ENCODE measurements at places on chromosomes 6 and 20. TPM values are rescaled to one million over a fixed set of nuclear protein-coding genes. Genes with fewer than 3 reads are reported as not detected.

Gene AGER
- 0.30 TPM for total RNA-seq

Gene NRSN1
- total RNA-seq = not detected

Gene CLPSL1
- total RNA-seq = not detected

Gene BMP5
- 0.03 TPM for total RNA-seq

Gene CST4
- 0.33 TPM for total RNA-seq

Gene PDE7B
- total RNA-seq = 53.1 TPM

Gene ARMC12
- total RNA-seq = 0.26 TPM

Gene DEFB124
- total RNA-seq = not detected

Gene SLC16A10
- not detected for total RNA-seq

Gene AHCY
- total RNA-seq = 96.2 TPM

Gene MYBL2
- 1.3 TPM for total RNA-seq

Gene DDX43
- total RNA-seq = 2.8 TPM

Gene WFDC10B
- total RNA-seq = not detected

Gene CST8
- not detected for total RNA-seq

Gene EYS
- total RNA-seq = under 0.01 TPM

Gene NFATC2
- 0.30 TPM for total RNA-seq
